ENCODE measurements at places on chromosomes 3 and 15.

- no peak for DNase-seq
Measured at GRCh38 chr15:31300208-31300661, 26.4 kb upstream of the KLF13 start.

DNA sequence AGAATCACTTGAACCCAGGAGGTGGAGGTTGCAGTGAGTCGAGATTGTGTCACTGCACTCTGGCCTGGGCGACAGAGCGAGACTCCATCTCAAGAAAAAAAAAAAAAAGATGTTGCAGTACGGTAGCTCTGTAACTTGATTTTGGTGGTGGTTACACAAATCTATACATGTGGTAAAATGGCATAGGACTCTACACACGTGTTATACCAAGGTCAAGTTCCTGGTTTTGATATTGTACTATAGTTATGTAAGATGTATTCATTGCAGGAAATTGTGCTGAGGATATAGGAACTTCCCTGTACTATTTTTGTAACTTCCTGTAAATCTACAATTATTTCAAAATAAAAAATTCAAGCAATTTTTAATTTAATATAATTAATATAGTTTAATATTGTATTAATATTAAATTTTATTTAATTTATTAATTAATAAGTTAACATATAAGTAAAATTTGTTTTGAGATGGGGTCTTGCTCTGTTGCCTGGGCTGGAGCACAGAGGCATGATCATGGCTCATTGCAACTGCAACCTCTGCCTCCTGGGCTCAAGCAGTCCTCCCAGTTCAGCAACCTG is 9.9 kb downstream of the MYD88 start:
- DNase-seq = no peak

DNA sequence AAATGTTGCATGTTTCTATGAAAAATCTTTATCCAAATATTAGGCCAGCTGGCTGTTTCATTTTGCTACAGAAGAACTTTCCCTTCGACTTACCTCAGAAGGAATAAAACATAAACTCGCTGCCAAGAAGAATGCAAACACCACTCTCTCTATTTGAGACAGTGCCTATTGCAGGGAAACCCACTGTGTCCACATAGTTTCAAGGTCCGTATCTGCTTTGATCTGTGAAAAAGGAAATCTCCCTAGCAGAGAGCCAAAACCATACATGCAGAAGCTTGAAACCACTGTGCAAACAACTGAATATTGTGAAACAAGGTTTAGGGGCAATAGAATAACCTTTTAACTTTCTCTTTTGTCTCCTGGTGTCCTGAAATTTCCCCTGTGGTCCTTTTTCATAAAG is 35.0 kb upstream of the CAPN7 start:
- DNase-seq = no peak

DNA sequence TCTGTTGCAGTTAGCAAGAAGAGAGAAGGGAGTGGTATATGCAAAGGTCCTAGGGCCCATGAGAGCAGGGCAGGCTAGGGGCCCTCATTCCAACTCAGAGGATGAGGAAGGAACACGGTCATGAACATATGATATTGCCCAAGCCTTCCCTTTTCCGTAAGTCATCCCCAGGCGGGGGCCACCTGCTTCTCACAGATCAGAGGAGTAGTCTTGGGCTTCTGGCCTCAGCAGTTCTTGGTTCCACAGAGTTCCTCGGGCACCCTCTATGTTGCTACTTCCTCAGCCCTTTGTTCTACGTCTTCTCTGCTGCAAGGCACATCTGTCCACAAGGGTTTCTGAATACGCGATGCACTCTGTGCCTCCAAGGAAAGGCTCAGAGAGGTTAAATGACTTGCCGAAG is 25.3 kb downstream of the EPHB3 start:
- DNase-seq = no peak

DNA sequence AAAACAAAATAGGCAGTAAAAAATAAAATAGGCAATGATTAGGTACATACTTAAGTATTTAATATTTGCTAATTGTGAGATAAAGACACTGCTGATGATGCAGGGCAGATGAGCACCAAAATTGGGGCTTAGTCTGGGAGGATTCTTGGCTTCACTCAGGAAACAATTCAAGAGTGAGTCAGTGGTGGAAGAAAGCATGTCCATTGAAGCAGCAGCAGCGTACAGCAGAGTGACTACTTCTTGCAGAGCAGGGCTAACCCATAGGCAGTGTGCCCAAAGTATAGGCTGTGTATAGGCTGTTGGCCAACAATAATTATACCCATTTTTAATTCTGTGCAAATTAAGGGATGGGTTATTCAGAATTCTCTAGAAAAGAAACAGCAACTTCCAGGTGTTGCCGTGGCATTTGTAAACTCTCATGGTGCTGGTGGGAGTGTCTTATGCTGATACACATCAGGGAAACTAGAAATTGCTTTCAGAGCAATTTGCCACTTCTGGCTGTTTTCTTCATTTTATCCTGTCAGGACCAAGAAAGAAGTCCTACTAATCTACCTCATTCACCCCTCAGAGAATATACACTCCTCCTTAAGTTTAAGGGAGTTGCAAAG is 317.3 kb upstream of the NAALADL2 start:
- DNase-seq = no peak

DNA sequence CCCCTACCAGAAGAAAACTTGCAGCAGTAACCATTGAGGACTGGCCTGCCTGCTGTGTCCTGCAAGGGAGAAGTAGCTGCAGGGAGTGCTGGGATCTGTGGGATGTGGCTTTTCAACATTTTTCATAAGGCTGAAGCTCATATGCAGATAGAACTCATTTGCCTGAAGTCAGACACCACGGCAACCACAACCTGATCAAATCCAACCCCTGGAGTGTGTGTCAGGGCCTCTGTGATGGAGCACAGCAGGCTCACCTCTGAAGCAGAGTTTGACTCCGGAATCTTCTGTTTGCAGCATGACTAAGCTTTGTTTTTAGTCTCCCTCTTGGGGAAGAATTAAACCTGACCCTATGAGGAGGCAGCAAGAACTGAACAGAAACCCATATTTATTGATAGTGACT is 508.7 kb downstream of the AGBL1 start:
- DNase-seq = no peak

Measured in stimulated activated CD8-positive, alpha-beta memory T cell treated with anti-CD3 and anti-CD28 coated beads, Interleukin-7, amount 100 ng/mL, for 1 hour (primary cell).